ENCODE measurements at places on chromosomes 7 and 10.

- DNase-seq = no peak
Observed at GRCh38 chr10:8398771-8399170, 344.3 kb downstream of the GATA3 start.

- no peak for DNase-seq
Observed at GRCh38 chr10:99364125-99364524, 35.0 kb downstream of the CNNM1 start.

GRCh38 chr10:43079856-43080255, 3.0 kb downstream of the RET start:
- DNase-seq = no peak

DNA sequence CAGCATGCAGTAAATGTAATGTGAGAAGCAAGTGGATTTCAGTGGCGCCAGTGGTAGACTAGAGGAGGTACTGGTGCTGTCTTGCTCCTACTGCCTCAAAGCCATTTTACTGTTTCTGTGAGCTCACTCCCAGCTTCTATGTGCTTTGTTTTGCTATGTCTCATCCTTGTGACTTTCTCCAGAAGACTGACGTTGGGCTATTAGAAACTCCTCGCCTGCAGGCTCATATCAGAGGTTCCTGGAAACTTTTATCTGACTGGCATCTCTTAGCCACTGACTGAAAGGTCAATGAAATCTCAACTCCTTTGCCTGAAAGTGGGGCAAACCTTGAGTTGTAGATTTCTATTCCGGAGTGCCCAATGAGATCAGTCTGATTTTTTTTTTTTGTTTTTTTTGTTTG, 66.4 kb upstream of the SORCS1 start:
- DNase-seq = no peak
